ENCODE measurements at places on chromosomes 7 and 10.

- DNase-seq, result no peak
Observed at GRCh38 chr10:113199459-113199858, 249.4 kb downstream of the TCF7L2 start.

DNA sequence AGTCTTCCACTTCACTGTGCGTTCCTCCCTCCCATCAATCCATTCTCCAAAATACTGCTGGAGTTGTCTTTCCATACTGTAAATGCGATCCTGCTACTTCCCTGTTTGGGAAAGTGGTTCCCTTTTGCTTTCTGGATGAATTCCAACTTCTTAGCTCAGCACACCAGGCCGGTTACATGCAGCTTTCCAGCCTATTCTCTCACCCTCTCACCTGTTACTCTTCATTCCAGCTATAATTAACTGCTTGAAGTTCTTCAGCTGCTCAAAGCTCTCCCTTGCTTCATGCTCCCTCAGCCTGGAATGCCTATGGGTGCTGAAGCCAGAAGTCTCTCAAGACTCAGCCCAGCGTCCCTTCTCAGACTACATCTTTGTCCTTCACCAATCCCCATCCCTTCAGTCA lies 6.0 kb upstream of the ZNRF2 start:
- no peak for DNase-seq

GRCh38 chr10:12949248-12949647 lies 52.3 kb downstream of the CCDC3 start:
- DNase-seq, result no peak

GRCh38 chr7:91424371-91424770 lies 160.1 kb downstream of the FZD1 start:
- no peak for DNase-seq

DNA sequence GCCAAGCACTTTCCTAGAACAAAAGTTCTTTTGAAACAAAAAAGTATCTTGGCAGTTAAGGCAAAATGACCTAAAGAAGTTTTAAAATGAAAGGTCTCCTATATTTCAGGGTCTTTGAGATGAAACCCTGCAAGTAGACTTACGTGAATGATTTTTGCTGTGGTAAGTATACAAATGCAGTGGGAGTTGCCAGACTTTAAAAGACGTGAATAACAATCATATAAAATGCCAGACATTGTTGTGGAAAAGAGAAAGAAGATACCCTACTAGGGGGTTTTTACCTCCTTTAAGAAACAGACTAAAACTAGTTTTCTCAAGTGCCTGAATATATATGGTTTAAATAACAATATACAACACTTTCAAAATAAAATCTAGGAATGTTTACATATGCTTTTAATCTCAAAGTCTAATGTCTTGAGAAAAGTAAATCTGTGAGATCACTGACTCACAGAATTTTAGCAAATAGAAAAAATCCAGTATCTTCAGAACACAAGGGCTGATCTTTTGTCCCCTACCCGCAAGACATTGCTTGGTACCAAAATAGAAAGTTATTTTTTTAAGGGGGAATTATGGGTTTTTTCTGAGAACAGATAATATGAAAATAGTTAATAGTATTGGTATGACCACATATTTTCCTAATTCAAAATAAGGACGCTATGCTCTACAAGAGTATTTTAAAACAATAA lies 29.5 kb downstream of the LRRC17 start:
- DNase-seq, result no peak

- DNase-seq, result no peak
Observed at GRCh38 chr7:108385834-108386422, 70.3 kb downstream of the NRCAM start.

DNA sequence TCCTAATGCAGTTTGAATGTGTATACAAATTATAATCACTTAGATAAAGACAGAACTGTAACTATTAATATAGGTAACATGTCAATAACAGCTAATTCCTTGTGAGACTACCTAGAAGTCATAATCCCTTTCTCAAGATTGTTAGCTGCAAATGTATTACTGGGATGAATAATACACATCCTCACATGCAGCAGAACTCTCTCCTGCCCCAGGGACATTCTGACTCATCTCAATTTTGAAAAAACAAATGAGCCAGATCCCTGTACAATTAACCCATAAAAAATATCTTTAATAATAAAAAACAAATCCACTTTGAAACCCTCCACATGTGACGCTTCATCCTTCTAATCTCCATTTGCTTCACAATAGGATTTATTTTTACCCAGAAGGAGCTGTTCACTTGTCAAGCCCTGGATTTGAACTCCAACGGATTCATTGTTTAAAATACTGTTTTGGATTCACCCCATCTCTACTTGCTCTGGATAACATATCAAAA lies 428.4 kb upstream of the TEX47 start:
- DNase-seq, result no peak
